ENCODE measurements at places on chromosomes 4 and X. TPM values are rescaled to one million over a fixed set of nuclear protein-coding genes. Genes with fewer than 3 reads are reported as not detected.

Gene INPP4B
- 18.7 TPM for total RNA-seq

Gene CXCR3
- not detected for total RNA-seq

Gene HTN1
- total RNA-seq: not detected

Gene CLCN3
- total RNA-seq: 34.7 TPM

Gene IL13RA1
- total RNA-seq: 64.4 TPM

Gene MAGEA1
- not detected for total RNA-seq

Gene GCNA
- total RNA-seq: 3.1 TPM

Gene MSX1
- total RNA-seq: 4.8 TPM
